ENCODE measurements at places on chromosomes 13 and 19.

GRCh38 chr13:73111331-73111730, 52.5 kb downstream of the KLF5 start:
- peak overlapping the region; percentile 17 for H3K4me3 ChIP-seq
- H3K36me3 ChIP-seq: no peaks in the 10 kb centered on the region
- H3K27ac ChIP-seq: peak overlapping the region; percentile 46
- no peak for DNase-seq
- H3K4me1 ChIP-seq: peaks cover 10% of the 10 kb centered on the region
- no peaks in the 10 kb centered on the region for H3K27me3 ChIP-seq

DNA sequence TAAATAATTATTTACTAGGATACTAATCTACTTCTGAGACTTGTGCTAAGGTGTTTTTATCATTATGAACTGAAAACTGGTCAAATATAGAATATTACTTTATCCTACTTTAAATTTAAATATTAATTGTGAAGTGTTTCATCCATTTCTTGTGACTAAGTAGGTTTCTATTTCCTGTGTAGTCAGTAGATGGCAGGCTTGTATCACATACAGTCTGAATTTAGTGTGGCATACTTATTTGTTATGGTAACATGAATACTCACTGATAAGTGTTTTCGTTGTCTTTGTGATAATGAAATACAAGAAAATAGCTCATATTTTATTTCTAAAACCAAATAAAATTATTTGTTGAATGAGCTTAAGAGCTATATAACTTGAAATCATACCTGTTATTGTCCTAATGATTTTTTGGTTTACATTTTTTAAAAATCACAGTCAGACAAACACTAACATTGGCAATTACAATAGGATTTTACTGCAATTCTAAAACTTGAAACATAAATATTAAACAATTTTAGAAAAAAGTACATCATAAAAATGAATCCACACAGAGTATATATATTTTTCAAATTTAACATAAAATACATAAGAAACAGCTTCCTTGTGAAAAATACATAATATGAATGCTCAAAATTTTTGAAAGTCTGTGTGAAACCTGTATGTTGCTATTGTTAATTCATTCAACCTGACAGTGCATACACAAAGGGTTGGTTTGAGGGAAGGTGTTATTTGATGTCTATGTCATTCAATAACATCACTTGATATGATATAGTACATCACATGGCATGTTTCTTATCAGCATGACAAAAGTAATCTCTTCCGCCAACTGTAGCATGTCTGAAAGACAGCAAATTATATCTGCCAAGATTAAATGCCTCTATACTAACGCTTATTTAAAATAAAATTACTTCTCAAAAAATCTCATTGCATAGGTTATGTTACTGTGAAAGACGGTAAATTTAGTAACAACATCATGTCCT, 904.8 kb upstream of the PCDH20 start:
- peaks cover 2% of the 10 kb centered on the region for H3K36me3 ChIP-seq
- no peak overlapping the region for H3K4me3 ChIP-seq
- no peaks in the 10 kb centered on the region for H3K4me1 ChIP-seq

- H3K4me1 ChIP-seq: no peaks in the 10 kb centered on the region
- no peaks in the 10 kb centered on the region for H3K27me3 ChIP-seq
- no peak for DNase-seq
- no peak overlapping the region for H3K27ac ChIP-seq
These were observed 8.1 kb upstream of the ERICH6B start for GRCh38 chr13:45623516-45624090.

DNA sequence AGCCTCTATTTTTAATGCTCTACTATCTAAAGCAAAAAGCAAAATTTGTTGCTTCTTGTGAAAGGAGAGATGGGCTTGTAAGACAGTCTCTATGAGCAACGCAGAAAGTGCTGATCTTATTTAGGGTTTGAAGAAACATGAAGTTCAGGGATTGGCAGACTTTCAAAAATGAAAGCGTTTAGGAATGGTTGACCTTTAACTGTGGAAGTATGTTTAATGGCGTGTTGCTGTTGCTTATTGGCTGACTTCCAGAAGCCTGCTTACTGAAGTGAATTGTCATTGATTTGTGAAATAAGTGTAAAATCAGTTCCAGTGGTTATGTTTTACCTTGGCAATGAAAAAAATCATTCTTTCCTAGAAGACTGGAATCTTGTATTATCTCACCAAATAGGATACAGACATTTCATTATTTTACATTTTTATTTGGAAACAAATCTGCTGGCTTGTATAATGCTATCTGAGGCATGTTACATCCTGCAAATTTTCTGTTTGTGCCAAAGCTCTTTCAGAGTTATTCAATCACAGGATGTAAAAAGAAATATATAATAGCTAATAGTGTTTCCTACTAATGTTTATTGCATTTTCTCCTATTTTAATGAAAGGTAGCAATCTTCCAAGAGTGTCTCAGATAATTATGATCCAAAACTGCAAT, 221.3 kb upstream of the SLITRK6 start:
- H3K27ac ChIP-seq: no peak overlapping the region
- no peak overlapping the region for H3K4me3 ChIP-seq
- DNase-seq: peak; percentile 2
- no peaks in the 10 kb centered on the region for H3K27me3 ChIP-seq
- H3K4me1 ChIP-seq: no peaks in the 10 kb centered on the region
- no peaks in the 10 kb centered on the region for H3K36me3 ChIP-seq

DNA sequence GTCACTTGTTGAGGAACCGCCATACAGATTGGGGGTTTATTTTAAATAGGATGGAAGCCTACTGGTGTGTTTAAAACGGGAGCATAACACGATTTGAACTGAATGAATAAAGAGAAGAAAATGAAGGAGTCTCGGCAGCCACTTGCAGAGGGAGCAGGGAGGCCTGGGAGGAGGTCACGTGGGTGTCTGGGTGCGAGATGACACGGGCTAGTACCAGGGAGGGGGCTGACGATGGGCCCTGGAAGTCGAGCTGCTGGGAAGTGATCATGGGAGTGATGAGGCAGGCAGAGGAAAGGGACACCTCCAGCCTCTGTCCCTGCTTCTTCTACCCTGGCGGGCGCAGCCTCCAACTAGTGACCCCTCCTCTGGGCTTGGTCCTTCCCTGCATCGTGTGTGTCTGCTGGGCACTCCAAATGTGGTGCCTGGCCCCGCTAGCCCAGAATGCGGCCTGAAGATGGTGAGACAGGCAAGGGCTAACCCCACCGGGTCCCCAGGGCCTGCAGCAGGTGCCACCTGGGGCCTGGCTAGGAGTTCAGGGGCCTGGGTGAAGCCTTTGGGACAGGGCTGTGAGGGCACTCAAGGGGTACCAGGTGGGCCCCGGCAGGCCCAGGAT, 35.5 kb downstream of the CRTC1 start:
- peak overlapping the region; percentile 50 for H3K27ac ChIP-seq
- no peaks in the 10 kb centered on the region for H3K36me3 ChIP-seq
- no peak for DNase-seq
- H3K4me1 ChIP-seq: peaks cover 14% of the 10 kb centered on the region
- H3K4me3 ChIP-seq: no peak overlapping the region

DNA sequence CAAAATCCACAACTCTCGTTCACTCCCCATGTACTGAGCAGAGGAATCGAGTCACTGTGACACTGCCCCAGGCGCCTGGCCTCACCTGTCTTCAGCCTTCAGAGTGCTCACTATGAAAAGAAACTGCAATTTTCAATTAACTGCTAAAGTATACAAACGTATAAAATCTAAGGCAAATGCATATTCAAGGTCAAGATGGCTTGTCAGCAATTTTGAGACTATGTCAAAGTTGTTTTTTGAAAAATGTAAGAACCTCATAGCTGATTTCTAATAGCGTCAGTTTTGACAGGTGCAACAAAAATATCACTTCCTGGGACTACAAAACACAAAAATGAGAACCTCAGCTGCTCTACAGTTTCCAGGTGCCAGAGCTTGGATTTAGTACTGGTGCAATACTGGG, 31.4 kb downstream of the TUBGCP3 start:
- H3K36me3 ChIP-seq: peaks cover 74% of the 10 kb centered on the region
- H3K4me3 ChIP-seq: no peak overlapping the region
- H3K4me1 ChIP-seq: no peaks in the 10 kb centered on the region
- no peak overlapping the region for H3K27ac ChIP-seq

- no peaks in the 10 kb centered on the region for H3K27me3 ChIP-seq
- no peak overlapping the region for H3K27ac ChIP-seq
- peak; percentile 18 for DNase-seq
- H3K4me3 ChIP-seq: peak overlapping the region; percentile 38
- no peaks in the 10 kb centered on the region for H3K36me3 ChIP-seq
These were observed 72.2 kb downstream of the KCTD15 start for GRCh38 chr19:33868788-33869412.

DNA sequence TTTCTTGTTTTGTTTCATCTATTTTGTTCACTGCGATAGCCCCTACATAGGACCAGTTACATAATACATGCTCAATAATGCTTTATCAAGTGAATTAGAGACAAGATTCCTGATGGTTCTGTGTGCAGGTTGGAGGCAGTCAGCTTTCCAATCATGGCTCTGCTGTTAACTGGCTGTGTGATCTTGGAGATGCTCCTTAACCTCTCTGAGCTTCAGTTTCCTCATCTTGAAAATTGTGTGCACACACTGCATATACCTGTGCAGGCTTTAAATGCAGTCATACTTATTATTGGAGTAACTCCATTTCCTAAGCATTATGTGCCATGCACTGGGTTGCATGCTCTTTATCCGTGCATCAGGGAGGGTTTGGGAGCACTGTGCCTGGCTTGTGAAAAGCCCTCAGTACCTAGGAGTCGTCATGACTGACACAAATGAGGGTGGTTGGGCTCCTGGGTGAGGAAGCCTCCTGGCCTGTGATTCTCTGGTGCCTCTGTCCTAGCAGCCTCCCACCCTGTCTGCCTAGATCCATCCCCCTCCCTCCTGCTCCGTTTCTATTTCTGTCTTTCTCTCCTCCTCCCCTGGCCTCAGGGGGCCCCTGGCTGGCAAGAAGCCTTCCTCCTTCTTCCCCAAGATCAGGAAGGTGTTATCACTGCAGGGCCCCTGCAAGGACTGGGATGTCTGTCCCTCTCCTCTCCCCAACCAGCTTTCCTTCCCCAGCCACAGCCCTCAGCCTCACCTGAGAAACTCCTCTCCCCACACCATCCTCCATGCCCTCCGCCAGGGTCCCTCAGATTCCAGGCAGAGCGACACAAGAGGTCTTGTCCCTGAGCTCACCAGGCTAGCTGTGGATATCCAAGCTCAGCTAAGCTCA, 8.7 kb downstream of the IFNL1 start:
- no peak overlapping the region for H3K27ac ChIP-seq
- H3K27me3 ChIP-seq: peaks cover 21% of the 10 kb centered on the region
- no peaks in the 10 kb centered on the region for H3K4me1 ChIP-seq
- no peak overlapping the region for H3K4me3 ChIP-seq
- no peaks in the 10 kb centered on the region for H3K36me3 ChIP-seq

GRCh38 chr19:37074819-37075362, 3.3 kb upstream of the ZNF420 start:
- no peaks in the 10 kb centered on the region for H3K36me3 ChIP-seq
- no peaks in the 10 kb centered on the region for H3K4me1 ChIP-seq
- H3K27me3 ChIP-seq: no peaks in the 10 kb centered on the region
- H3K27ac ChIP-seq: no peak overlapping the region
- H3K4me3 ChIP-seq: no peak overlapping the region
- DNase-seq: no peak

- no peak overlapping the region for H3K27ac ChIP-seq
- H3K4me1 ChIP-seq: no peaks in the 10 kb centered on the region
- H3K27me3 ChIP-seq: no peaks in the 10 kb centered on the region
- H3K4me3 ChIP-seq: no peak overlapping the region
These were observed 5.1 kb downstream of the PAF1 start for GRCh38 chr19:39385629-39386411.
